ENCODE measurements at places on chromosomes 11 and 22.

GRCh38 chr22:42396621-42397331 lies 35.4 kb downstream of the NFAM1 start:
- DNase-seq = peak; percentile 30

- DNase-seq = peak; percentile 54
These were observed 15.6 kb downstream of the SCYL1 start for GRCh38 chr11:65540290-65541092.

GRCh38 chr11:40246983-40247382 lies 1212.5 kb downstream of the LRRC4C start:
- no peak for DNase-seq

DNA sequence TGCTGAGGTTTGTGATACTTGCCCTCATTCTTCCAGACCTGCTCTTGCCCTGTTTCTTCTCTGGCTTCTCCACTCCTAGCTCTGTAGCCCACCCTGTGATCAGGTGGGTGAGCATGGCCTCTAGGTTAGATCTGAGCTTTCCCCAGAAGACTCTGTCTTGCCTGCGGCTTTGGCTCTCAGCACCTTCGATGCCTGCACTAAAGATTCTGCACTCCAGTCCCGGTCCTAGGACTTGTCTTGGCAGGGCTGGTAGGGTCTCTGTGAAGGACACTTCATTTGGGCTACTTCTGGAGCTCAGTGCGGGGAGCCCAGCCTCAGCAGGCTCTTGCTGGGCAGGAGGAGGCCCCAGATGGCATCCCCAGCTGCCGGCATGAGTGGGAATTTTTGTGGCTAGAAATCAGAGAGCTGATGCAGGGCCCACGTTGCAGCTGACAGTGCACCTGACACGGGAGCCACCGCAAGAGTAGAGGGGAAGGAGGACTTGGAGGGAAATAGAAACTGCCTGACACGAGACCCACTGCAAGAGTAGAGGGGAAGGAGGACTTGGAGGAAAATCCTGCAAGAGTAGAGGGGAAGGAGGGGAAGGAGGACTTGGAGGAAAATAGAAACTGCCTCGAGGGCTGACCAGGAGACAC lies 226.9 kb upstream of the B3GAT1 start:
- no peak for DNase-seq

DNA sequence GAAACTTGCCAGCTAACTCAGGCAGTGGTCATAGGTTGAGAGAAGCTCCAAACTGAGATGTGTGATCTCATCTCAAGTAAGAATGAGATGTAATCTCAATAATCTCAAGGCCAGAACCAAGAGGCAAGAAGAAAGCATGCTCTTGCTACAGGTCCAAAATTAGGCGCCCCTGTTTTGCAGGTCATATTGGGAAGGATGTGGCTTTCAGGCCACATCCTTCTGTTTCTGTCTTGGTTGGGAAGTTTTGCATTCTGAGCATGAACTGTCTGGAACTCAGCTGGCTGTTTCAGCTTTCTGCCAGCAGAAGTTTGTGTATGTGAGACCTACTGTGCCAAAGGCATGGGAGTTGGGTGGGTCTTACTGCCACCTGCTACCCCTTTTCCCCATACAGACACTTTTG lies 67.5 kb upstream of the MS4A8 start:
- no peak for DNase-seq

All from ascending aorta (tissue), 2 donors.